NCI-H1105 (cell line): ENCODE measurements at places on chromosomes 5 and 9.

DNA sequence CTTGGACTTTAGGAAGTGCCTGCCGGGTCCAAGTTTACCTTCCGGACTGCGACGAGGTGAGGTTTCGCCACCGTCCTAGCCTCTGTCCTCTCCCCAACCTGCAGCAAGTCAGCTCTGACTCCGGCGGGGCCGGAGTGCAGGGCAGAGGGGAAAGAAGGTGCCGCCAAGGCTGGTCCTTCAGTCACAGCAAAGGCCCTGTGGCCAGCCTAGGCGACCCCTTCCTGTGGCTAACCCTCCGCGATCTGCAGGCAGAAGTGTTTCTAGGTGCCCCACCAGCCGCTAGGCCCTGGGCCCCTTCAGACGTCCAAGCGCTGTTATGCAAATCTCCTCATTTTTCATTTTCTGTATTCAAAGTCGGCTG is 11.1 kb upstream of the NKX2-5 start:
- DNase-seq = no peak

GRCh38 chr9:133888048-133888808 is 103.9 kb downstream of the VAV2 start:
- DNase-seq = peak; percentile 82

GRCh38 chr5:138408023-138408422 is 30.8 kb upstream of the REEP2 start:
- DNase-seq = no peak

GRCh38 chr9:13448482-13448881 is 169.0 kb upstream of the MPDZ start:
- DNase-seq = no peak

DNA sequence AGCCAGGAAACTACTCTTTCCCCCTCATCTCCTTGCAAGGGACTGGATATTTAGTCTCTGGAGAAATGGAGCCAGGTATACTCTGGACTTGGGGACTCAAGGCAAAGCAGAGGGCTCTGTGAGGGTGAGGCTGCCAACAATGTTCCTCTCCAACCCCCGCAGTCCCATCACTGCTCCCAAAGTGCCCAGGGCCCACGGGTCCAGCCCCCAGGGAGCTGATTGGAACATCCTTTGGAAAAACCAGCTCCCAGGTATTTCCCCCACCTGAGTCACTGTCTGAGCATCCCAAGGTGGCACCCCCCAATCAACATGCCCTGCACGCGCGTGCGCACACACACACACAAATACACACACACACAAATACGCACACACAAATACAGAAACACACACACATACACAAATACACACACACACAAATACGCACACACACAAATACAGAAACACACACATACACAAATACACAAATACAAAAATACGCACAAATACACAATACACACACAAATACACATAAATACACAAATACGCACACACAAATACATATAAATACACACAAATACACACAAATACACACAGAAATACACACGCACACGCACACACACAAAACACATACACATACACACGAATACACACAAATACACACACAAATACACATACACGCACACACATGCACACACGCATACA is 137.4 kb downstream of the DAB2IP start:
- DNase-seq = no peak

- DNase-seq = no peak
These were observed 83.8 kb upstream of the RASA1 start for GRCh38 chr5:87183896-87184295.

DNA sequence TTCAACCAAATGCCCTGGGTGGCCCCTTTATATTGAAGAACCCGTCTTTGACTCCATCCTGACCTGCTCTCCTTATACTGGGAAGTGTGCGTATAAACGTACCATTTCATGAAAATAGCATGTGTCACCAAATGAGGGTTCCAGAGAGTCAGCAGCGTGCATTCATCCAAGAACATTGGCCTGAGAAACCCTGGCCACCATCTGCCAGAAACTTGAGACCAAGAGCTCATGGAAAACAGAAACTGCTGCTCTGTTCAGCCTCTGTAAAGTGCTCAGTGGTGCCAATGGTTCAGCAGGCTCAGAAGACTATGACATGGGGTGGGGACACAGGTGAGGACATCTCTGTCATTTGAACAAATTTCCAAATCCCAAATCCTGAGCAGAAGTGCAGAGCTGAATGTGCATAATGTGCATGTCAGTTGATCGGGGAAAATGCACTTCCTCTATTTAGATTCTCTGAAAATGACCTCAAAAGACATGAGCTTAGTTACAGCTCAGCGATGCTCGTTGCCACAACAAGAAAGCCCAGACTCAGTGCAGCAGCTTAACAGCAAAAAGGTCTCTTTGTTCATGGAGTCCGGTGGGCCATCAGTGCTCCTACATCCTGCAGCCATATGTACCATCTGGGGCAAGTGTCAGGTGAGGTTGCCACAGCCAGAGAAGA is 176.1 kb downstream of the ATPSCKMT start:
- DNase-seq = no peak

- DNase-seq = no peak
These were observed 60.8 kb downstream of the MEGF10 start for GRCh38 chr5:127351418-127351817.

DNA sequence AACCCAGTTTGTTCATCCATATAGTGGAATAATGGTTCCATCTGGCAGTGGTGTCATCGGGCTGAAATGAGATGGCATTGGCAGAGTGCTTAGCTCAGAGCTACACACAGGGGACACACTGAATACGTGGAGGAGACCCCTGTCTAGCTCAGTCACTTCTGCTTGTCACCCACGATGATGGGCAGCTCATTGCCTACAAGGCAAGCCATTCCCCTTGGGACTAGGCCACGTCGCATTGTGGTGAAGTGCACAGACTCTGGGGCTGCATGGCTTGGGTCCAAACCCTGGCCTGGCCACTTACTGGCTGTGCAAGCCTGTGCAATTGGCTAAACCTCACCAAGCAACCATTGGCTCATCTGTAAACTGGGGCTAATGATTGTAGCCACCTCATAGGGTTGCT is 3.2 kb upstream of the FBP1 start:
- DNase-seq = no peak

GRCh38 chr9:89991204-89991790 is 386.5 kb downstream of the GADD45G start:
- peak; percentile 53 for DNase-seq
